ENCODE measurements at places on chromosomes 1 and 21.
A peak's percentile ranks its signal among the peaks of the same experiment; 100 is the strongest.

DNA sequence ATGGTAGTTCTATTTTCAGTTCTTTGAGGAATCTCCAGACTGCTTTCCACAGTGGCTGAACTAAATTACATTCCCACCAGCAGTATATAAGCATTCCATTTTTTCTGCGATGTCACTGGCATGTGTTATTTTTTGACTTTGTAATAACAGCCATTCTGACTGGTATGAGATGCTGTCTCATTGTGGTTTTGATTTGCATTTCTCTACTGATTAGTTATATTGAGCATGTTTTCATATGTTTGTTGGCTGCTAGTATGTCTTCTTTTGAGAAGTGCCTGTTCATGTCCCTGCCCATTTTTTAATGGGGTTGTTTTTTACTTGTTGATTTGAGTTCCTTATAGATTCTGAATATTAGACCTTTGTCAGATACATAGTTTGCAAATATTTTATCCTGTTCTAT is 87.9 kb downstream of the RPS6KC1 start:
- DNase-seq, result peak; percentile 91

- no peak for DNase-seq
Measured at GRCh38 chr1:47778280-47778679, 218.9 kb downstream of the TRABD2B start.

GRCh38 chr1:23862640-23863039 is 5.5 kb downstream of the FUCA1 start:
- no peak for DNase-seq

- peak; percentile 78 for DNase-seq
Measured at GRCh38 chr1:30670240-30671060, 52.9 kb downstream of the MATN1 start.

GRCh38 chr1:44701141-44701573 is 26.6 kb downstream of the ARMH1 start:
- DNase-seq, result no peak

DNA sequence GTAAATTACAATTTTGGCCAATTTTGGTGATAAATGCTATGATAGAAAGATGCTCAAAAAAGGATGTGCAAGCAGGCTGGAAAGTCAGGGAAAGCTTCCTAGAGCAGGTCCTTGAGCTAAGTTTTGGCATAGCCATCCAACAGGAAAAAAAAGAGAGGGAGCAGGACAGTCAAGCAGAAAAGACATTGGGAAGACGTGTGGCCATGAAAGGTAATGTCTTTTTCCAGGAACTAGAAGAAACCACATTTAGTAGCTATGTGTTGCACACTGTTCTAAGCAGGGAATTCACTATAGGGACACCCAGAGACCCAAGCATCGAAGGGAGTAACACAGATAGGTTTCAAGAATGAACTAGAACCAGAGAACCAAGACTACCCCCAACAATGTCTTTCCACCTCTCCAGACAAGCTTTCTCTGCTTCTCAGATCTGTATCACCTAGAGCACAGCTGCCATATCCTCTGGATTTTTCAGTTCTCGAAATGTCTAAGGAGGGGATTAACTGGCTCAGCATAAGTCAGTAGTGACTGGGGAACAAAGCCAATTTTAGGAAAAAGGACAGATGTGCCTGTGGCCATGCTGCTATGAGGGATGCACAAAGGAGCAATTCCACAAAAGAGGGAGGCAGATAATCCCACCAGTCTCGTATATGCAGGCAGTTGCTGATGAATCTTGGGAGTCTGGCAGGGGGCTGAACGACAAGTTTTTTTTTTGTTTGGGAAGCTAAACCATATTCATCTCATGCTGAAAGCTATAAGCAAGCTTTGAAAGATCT is 97.1 kb upstream of the DAB1 start:
- DNase-seq, result no peak

- peak; percentile 69 for DNase-seq
Measured at GRCh38 chr1:32538887-32539583, at the start of gene ZBTB8A. Gene ZBTB8A (plus strand): TSS chr1:32539427. CDS start chr1:32592932, 53,505 bp downstream.

- DNase-seq, result no peak
Measured at GRCh38 chr1:21247892-21248715, 42.2 kb downstream of the ECE1 start.

GRCh38 chr21:44819283-44820243 is 1.7 kb upstream of the SUMO3 start:
- no peak for DNase-seq

DNA sequence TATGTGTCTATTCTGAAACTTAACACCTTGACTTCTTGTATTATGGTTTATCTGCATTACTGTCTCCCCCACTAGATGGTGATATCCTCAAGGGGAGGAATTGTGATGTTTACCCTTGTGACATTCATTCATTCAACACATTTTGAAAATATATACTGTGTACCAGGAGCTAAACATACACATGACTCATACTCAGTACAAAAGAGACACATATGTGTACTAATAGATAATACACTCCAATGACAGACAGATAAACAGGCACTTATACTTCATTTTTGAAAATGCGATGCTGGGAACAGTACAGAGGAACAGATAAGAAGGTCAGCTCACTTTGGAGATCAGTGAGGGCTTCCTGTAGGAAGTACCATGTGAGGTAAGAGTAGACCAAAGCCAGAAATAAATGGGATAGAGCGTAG is 8.9 kb upstream of the RAB3GAP2 start:
- DNase-seq, result no peak

GRCh38 chr1:88645886-88646285 is 38.2 kb upstream of the PKN2 start:
- no peak for DNase-seq

DNA sequence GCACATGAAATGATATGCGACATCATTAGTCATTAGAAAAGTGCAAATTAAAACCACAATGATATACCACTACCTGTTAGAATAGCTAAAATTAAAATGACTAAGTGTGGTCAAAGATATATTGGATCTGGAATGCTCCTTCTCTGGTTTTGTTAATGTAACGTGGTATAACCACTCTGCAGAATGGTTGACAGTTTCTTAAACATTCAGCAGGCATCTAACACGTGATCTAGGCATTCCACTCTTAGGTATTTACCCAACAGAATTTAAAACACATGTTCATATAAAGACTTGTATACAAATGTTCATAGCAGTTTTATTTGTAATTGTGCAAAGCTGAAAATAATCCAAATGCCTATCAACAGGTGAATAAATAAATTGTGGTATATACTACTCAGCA is 165.0 kb upstream of the PLXNA2 start:
- no peak for DNase-seq

DNA sequence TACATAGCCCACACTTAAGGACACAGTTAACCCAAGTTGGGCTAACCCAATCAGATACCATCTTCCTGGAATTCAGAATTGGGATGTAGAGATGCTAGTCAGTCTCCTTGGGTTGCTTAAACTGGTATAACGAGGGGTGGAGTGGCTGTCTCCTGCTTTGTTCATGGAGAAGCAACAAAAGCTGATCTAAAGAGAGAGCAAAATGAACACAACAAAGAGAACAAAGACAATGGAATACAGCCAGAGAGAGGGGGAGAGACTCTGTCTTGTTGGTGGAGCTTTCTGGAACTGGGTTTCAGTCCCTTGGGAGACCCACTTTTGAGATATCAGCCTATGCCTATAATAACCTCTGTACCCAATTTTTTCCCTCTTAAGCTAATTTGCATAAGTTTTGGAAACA is 138.1 kb downstream of the ATG4C start:
- no peak for DNase-seq

GRCh38 chr1:172917972-172918371 is 132.8 kb downstream of the TNFSF18 start:
- DNase-seq, result peak; percentile 99

DNA sequence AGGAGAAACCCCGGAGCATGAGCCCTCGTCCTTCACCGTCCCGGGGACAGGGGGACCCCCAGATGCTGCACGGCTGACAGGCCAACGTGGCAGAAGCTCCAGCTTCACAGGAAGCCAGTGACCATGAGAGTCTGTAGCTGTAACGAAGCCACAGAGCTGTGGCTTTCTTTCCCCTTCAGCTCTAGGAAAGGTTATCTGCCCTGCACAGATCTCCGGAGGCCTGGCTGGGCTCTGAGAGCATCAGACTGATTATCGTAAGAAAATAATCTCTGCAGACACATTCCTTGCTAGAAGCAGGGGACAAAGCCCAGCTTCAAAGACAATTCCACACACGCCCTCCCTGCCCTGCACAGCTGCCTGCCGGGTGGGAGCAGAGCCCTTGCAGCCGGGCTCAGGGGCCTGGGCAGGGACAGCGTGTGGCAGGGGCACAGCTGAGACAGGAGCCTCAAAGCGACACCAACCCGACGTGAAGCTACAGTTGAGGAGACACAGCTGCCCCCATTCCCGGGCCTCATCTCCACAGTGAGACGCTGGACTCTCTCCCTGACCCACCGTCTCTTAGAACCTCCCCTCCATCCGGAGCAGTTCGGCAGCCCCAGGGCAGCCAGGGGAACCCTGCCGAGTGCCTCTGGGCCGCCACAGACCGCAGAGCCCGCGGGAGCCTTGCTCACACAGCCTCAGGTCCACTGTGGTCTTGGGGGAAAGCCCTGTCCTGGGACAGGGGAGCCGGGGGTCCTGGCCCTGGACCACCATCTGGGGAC is 30.6 kb downstream of the POFUT2 start:
- no peak for DNase-seq

- DNase-seq, result no peak
Measured at GRCh38 chr1:231091415-231091814, 51.4 kb upstream of the FAM89A start.

DNA sequence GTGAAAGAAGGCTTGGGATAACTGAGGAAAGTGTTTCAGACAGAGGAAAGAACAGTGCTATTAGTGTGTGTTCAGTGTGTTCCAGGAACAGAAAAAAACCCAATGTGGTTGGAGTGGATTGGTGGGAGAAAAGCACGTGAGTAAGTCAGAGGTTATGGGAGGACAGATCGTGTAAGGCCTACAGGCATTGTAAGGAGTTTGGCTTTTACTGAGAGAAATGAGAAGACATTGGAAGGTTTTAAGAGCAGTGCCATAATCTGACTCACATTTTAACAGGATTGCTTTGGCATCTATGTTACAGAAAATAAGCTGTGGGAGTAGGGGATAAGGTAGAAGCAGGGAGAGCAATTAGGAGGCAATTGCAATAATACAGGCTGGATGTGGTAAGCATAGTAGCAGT is 4.8 kb downstream of the ARPC5 start:
- DNase-seq, result no peak

DNA sequence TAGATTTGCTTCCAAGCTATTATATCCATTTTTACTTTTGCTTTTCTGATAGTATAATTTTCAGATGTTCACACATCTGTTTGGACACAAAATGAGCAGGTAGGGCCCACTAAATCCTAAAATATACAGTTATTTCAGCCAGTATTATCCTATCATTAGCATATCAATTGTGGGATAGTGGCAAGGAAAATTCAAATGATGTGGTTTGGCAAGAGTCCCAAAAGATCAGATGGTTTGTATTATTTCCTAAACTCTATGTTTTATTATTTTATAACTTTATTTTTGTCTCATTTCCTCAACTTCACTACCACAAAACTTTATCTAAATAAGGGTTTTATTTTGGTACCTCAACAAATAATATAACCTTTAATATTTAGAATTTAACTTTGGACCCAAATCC is 1659.6 kb downstream of the NCAM2 start:
- DNase-seq, result no peak

GRCh38 chr1:161382214-161383019 is 14.7 kb upstream of the CFAP126 start:
- peak; percentile 59 for DNase-seq

Measured in fibroblast of skin of back (primary cell).